ENCODE measurements at places on chromosomes 5 and 9.

GRCh38 chr5:35281613-35282012 lies 51.3 kb upstream of the PRLR start:
- no peak for DNase-seq

DNA sequence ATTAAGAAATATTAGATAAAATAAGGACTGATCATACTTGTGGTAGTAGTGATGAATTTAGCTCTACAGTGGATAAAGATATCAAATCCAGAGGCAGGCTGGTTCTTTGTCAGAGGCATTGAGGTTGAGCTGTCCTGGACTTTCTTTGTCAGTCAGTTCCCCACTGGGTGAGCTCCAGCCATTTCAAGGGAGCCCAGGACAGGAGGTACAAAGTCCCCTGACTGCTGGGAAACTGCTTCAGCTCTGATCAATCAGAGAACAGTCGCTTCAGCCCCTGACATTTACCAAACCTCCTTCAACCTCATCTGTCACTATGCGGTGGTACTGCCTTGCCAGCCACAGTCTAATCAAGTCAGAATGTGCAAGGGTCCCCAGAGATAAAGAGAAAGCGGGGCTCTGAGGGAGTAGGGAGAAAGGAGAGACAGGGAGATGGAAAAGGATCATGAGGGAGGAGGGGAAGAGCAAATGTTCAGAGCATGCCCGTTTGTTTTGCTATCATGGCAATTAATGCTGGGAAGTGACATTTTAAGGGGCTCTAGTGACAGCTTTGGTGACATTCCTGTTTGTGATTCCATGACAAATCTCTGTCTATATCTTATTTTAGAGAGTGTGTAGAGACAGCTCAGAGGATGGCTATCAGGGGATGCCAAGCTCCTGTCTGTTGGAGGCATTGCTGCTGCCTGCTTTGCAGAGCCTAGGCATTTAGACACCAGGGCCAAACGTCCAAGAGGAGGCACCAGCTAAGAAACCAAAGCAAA lies 223.2 kb downstream of the ASTN2 start:
- no peak for DNase-seq

GRCh38 chr9:739362-739761 lies 102.1 kb upstream of the DMRT1 start:
- DNase-seq: no peak

DNA sequence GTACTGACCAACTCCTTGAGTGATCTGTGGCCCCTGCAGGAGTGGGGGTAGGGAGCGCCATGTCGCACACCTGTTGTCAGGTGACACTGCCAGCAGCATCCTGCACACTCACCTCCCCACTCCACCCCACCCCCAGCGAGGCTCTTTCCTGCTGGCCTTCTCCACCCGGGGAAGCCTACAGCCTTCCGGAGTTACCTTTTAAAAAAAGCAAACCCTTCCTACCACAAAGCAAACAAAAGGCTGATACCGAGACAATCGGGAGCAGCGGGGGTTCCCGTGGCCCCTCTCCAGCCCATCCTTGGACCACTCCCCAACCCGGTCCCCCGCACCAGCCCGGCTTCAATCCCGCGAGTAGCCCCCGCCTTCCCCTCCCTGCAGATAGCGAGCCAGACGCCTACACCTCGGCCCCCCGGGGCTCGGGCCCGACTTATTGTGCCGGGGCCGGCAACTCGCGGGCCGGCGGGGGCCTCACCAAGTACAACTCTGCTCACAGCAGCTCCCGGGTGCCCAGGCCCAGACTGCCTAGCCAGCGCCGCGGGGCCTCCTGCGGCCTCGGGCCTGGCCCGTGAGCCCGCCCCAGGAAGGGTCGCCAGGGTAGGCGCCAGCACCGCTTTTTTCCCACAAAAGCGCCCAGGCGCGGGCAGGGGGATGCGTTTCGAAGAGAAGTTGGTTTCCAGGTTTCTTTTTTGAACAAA lies 724 bp downstream of the MACROH2A1 start:
- no peak for DNase-seq

GRCh38 chr5:78339617-78340436 lies 20.6 kb upstream of the SCAMP1 start:
- DNase-seq: no peak

DNA sequence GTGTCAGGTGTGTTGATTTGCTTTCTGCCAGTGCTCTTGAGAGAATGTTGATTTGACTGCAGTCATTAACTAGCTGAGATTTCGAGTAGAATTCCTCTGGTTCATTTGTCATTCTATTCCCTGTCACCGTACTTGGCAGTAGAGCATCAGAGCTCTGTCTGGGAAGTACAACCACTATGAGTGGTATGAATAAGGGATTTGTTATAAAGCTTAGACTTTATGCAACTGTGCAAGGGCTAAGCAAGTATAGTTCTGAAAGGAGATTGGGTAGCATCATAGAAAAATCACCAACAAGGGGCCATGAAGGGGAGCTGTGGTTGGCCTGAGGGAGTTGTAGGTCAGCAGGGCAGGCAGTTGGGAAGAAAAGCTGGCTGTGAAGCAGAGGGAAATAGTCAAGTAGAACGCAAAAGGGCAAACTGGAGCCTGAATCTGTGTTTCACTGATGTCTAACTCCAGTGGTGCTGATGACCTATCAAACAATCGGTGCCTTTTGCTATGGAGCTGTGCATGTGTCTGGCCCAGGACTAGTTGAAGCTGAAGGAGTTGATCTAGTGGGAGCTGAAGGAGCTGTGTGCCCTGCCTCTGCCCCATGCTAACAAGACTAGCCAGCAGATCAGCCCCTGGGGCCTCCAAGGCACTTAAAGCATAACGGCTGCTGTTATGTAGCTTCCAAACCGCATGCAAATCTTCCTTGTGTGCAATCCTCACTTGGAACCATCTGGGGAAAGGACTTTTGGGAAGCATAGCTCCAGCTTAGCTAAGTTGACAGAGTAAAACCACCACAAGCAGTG lies 110.0 kb downstream of the SLC28A3 start:
- DNase-seq: peak; percentile 51

DNA sequence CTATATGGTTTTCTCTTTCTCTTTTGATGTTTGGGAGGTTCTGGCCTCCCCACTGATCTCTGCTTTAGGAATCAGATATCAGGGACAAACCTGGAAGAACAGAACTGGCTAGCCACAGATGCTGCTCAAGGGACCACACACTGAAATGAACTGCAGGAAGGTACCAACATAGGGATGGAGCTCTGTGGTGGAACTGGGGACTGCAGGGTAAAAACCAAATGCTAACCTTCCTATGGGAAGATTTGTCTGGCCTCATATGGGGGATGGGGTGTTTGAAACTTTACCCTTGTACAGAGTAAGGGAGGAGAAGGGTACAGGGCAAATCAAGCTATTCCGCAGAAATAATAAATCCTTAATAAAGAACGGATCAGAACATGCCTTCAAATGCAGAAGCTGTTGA lies 49.4 kb downstream of the ELOVL7 start:
- no peak for DNase-seq

- DNase-seq: no peak
These were observed 519.3 kb upstream of the PTGER4 start for GRCh38 chr5:40160435-40160834.

DNA sequence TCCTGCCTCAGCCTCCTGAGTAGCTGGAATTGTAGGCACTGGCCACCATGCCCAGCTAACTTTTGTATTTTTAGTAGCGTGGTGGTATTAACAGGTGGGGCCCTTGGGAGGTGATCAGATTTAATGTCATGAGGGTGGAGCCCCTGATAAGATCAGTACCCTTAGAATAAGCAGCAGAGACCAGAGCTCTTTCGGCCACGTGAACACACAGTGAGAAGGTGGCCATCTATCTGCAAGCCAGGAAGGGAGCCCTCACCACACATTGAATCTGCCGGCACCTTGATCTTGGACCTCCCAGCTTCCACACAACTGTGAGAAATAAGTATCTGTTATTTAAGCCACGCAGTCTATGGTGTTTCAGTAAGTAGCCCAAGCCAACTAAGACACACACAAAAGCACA lies 22.5 kb downstream of the TBC1D2 start:
- no peak for DNase-seq

GRCh38 chr5:55993013-55993412 lies 1.8 kb downstream of the IL6ST start:
- no peak for DNase-seq

- DNase-seq: no peak
These were observed 158.7 kb downstream of the ARRDC3 start for GRCh38 chr5:91224456-91224855.

GRCh38 chr5:35513612-35514011 lies 104.1 kb upstream of the SPEF2 start:
- no peak for DNase-seq

DNA sequence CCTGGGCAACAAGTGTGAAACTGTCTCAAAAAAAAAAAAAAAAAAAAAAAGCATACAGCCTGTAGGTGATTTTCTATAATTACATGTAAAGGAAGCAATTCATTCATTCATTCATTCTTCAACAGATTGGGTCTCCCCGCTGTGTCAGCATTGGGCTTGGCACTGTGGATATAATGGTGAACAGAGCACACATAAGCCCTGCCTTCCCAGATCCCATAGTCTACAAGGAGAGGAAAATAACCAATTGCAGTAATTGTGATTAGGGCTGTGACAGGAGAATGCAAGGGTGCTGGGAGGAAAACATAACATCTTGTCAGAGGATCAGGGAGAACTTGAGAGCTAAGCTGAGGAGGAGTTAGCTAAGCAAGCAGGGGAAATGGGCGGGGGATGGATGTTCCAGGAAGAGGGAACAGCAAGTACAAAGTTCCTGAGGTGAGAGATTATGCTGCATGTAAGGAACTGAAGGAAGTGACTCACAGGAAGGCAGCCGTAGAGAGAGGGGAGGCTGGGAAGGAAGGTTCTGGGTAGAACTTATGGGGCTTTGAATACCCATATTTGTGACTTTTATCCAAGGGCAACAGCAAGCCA lies 24.0 kb upstream of the KLF9 start:
- no peak for DNase-seq

GRCh38 chr5:146446861-146447733 lies at the start of gene TCERG1:
TCERG1 (plus strand) TSS chr5:146447333; CDS start chr5:146447350, 17 bp downstream.
- DNase-seq: peak; percentile 100

GRCh38 chr9:132201780-132202703 lies 40.2 kb downstream of the NTNG2 start:
- no peak for DNase-seq

- no peak for DNase-seq
These were observed 60.6 kb downstream of the HSD17B3 start for GRCh38 chr9:96241391-96241809.

GRCh38 chr5:5490774-5491347 lies 68.4 kb downstream of the ICE1 start:
- no peak for DNase-seq

DNA sequence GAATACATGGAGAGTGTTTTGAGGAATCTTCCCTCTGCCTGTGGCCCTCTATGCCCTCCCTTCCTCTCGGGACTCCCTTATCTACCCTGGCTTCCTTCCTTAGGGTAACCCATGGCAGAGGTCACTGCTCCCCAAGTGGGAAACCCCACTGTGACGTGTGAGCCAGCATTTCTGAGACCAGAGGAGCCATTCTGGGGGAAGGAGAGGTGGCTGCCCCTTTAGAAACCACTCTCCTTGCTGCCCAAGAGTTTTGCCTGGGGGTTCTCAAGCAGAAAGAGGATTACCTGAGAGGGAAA lies 23.1 kb downstream of the CCNJL start:
- DNase-seq: no peak

DNA sequence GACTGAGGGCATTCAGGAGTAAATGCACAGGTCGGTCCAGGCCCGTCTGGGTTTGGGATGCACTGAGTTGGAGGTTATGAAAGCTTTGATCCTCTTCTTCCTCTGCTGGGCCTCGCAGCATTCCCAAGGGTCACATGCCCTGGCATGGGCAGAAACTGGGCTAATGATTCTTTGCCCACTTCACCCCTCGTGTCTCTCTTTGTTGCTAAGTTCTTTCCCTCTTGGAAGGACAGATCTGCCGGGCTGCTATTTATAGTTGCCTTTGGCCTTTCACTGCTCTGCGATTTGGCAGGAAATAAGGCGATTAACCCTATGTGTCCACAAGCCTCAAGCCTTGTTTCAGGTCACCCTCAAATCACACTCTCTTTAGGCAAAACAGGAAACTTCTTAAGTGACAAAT lies 66.9 kb downstream of the ENTREP1 start:
- DNase-seq: no peak

DNA sequence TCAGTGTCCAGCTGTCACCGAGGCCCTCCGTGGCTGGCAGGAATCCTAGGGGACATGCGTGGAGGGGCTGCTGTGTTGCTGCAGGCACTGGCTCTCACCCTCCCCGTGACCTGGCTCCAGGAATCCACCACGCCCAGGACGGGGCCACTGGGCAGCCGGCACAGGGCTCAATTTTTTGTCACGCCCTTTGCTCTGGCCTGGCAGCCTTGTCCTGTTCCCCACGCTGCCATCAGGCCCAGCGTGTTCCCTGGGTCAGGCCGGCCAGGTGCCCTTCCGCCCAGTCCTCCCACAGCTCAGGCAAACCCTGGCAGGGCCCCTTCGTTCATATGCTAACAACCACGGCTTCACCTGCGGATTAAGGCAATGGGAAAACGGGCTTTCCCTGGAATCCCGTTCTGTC lies 37.3 kb downstream of the PROP1 start:
- DNase-seq: no peak

DNA sequence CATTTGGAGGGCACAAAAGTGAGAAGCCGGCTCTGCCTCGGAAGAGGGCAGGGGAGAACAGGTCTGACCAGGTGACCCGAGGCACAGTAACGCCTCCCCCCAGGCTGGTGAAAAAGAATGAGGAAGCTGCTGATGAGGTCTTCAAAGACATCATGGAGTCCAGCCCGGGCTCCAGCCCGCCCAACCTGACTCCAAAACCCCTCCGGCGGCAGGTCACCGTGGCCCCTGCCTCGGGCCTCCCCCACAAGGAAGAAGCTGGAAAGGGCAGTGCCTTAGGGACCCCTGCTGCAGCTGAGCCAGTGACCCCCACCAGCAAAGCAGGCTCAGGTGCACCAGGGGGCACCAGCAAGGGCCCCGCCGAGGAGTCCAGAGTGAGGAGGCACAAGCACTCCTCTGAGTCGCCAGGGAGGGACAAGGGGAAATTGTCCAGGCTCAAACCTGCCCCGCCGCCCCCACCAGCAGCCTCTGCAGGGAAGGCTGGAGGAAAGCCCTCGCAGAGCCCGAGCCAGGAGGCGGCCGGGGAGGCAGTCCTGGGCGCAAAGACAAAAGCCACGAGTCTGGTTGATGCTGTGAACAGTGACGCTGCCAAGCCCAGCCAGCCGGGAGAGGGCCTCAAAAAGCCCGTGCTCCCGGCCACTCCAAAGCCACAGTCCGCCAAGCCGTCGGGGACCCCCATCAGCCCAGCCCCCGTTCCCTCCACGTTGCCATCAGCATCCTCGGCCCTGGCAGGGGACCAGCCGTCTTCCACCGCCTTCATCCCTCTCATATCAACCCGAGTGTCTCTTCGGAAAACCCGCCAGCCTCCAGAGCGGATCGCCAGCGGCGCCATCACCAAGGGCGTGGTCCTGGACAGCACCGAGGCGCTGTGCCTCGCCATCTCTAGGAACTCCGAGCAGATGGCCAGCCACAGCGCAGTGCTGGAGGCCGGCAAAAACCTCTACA lies 11.8 kb downstream of the QRFP start:
- no peak for DNase-seq

DNA sequence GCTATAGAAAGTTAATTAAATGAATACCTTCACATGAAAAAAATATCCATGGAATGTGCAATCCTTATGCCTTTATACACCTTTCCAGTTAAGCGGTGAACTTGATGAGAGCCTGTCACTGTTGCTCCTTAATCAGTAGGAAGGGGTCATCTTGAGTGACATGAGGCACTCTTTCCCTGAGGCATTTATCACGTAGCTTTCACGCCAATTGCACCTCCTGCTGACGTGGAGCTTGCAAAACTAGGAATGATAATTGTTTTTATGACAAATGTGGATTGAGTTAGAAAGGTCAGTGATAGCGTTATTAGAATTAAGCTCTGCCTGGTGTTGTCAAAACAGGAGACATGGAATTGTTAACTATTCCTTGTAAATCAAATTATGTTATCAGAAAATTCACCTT lies 79.7 kb downstream of the SLF1 start:
- no peak for DNase-seq

- no peak for DNase-seq
These were observed 43.5 kb downstream of the DMAC1 start for GRCh38 chr9:7756088-7756487.

Measured in AG04449 (cell line).